ENCODE measurements at places on chromosomes 4 and X.

- DNase-seq, result peak; percentile 71
Measured at GRCh38 chr4:107854356-107855022, 29.8 kb downstream of the SGMS2 start.

GRCh38 chrX:45322382-45322781 lies 121.7 kb upstream of the DIPK2B start:
- DNase-seq, result peak; percentile 68

- peak; percentile 13 for DNase-seq
Measured at GRCh38 chrX:104195489-104196084, 29.3 kb downstream of the FAM199X start.

- DNase-seq, result no peak
Measured at GRCh38 chr4:31351695-31352094, 631.5 kb downstream of the PCDH7 start.

DNA sequence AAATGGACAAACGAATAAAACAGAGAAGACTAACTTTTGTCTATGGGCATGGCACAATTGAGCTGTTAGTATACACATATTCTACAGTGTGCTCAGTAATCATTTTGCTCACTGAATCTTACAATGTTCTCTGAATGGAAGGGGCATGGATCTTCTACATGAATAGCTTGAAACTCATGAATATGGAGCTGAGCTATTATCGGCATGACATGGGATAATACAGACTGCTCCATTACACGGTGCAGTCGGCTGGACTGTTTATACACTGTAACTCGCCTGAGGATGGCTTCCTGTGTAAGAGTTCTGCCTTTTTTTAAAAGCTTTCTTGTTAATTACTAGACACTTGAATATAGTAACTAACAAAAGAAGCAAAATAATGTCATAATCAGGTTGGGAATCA lies 368.5 kb upstream of the MAD2L1 start:
- DNase-seq, result no peak

DNA sequence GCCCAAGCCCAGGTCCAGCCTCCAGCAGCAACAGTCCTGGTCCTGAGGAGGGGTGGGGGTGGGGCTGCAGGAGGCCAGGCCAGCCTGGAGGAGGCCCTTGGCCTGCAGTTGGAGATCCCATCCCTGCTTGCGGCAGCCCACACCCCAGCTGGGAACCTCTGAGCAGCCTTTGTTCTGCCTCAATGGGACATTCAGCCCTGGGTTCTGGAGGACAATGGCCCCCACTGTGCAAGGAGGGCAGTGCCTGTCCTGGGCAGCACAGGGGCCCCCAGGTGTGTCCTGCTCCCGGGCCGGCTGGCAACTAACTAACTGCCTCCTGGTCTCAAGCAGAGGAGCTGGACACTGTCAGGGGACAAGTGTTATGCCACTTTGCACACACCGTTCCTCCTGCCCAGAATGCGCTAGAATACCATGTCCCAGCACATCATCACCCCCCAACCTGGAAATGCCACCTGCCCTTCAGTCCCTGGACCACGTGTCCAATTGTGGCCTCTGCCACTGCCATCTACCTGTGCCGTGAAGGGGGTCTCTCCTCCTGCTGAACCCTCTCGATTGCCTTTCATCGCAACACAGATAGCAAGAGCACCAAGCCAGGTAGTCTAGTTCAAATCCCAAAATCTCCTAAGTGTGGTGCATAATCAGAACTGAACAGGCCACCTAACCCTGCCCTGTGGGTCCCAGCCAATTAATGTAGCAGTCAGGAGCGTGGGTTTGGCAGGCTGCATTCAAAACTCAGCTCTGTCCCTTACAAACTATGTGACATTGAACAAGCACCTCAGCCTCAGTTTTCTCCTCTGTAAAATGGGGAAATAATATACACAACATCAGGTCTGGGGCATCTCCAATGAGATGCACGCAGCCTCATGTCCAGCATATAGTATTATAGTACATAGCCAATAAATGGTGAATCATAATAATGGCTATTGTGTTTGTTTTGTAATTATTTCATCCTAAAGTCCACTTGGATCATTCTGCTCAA lies 8.8 kb downstream of the PPP2R2C start:
- no peak for DNase-seq

DNA sequence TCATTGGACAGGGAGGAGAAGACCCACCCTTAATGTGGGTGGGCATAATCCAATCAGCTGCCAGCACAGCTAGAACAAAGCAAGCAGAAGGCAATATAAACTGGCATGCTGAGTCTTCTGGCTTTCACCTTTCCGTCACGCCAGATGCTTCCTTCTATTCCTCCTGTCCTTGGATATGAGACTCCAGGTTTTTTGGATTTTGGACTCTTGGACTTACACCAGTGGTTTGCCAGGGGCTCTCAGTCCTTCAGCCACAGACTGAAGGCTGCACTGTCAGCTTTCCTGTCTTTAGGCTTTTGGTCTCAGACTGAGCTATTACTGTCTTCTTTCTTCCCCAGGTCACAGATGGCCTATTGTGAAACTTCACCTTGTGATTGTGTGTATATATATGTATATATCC lies 32.2 kb upstream of the UGT2B4 start:
- no peak for DNase-seq

DNA sequence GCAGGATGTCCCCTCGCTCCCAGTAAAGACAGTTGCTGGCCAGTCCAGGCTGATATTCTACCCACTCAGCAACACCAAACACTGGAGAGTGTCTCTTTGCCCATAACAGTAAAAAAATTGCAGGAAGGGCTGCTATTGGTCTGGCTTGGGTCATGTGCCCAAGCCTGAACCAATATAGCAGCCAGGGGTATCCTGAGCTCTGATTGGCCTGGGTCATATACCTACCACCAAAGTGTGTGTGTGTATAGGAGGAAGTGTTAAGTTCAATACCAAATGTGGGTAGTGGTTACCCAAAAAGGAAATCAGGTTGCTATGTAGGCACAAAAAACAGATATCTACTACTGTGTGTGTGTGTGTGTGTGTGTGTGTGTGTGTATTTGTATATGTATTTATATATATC lies 373.2 kb downstream of the BCOR start:
- no peak for DNase-seq

- no peak for DNase-seq
Measured at GRCh38 chr4:891747-892146, 40.4 kb downstream of the GAK start.

- peak; percentile 65 for DNase-seq
Measured at GRCh38 chr4:105622269-105622668, 69.8 kb downstream of the ARHGEF38 start.

All from stromal cell of bone marrow (primary cell).